ENCODE measurements at places on chromosomes 4 and X.

DNA sequence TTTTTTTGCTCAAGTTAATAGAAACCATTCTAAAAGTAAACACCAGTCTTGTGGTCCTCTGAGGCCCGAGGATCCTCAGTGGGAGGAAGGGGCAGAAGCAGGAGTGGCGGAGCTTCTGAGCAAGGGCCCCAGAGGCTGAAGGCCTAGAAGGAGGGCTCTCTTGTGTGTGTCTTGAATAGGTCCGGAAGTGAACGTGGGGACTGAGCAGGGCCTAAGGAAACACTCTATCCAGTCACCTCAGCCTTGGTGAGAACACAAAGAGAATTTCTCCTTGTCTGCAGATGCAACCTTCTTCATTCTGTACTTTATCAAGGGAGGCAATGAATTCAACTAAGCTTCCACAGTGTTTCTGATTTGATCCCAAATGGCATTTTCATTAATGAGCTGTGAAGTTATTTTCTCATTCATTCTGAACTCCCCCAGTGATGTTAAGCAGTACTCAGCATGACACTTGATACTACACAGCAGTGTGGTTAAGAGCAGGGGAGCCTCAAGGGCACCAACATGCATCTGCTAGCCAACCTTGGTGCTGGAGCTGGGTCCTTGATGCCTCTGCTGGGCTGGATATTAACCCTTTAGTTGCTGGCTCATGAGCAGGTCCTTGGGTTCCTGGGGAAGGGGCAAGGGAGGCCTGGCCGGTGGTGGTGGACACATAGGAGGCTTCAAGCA is 64.7 kb downstream of the RBM47 start:
- no peak for DNase-seq

DNA sequence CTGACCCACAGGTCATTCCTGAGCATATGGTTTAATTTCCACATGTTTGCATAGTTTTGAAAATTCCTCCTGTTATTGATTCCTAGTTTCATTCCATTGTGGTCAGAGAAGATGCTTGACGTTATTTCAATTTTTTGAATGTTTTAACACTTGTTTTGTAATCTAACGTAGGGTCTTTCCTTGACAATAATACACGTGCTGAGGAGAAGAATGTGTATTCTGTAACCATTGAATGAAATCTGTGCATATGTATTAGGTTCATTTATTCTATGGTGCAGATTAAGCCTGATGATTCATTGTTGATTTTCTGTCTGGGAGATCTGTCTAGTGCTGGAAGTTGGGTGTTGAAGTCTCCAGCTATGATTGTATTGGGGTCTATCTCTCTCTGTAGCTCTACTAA is 486.4 kb upstream of the RPS6KA3 start:
- DNase-seq, result no peak

- no peak for DNase-seq
Measured at GRCh38 chrX:133983974-133984845, 1.2 kb downstream of the GPC3 start.

GRCh38 chrX:53071604-53072417 is 10.4 kb upstream of the TSPYL2 start:
- no peak for DNase-seq

DNA sequence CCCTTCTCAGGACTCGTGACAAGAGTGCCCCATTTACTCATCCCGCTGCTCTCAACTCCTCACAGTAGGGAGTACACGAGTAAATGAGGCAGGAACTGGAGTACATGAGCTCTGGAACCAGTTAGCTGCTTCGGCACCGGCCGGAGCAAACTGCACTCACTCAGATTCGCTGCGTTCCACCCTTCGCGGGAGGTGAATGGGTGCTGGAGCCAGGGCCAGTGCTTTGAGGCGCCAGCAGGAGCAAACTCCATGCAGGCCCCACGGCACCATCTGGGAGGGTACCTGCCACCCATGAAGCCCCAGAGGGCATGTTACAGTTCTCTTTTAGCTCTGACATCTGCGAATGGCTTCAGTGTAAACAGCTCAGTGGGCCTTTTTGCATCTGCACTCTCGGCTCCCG is 315.5 kb upstream of the GK2 start:
- DNase-seq, result no peak

GRCh38 chrX:130347321-130347720 is 7.6 kb downstream of the SLC25A14 start:
- DNase-seq, result no peak

DNA sequence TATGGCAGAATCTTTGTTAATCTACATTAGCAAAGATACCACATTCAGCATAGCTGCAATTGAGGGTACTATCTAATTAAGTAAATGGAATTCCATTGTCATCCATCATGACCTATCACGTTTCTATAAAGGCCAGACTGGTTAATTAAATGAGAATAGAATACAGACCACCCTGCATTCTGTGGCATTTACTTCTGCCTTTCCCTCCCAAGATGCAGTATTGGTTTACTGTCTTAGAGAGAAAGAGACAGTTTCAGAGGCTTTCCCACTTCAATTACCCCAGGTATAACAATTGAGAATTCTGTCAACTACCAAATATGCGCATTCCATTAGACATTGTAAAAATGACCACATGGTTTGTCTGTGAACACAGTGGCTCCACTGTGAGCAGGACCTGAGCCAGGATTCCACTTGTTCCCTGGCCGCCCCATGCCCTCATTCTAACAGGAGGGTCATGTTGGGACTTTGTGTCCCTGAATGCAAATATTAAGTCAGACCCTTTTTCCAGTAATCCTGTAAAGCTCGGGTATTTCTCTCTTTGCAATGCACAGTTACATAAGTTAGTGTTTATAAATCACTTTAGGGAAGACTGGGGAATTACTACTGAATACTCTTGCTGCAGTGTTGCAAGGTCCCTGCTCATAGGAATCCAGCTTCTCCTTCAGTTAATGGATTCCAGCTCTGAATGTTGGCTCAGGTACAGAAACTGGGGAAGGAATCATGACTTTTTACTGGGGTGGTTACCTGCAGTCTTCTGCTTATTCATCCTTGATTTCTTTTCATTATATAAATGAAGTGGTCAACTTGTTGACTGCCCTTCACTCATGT is 261.0 kb downstream of the PDGFC start:
- peak; percentile 13 for DNase-seq

GRCh38 chrX:41923978-41924683 is 777 bp upstream of the CASK start:
- DNase-seq, result no peak

DNA sequence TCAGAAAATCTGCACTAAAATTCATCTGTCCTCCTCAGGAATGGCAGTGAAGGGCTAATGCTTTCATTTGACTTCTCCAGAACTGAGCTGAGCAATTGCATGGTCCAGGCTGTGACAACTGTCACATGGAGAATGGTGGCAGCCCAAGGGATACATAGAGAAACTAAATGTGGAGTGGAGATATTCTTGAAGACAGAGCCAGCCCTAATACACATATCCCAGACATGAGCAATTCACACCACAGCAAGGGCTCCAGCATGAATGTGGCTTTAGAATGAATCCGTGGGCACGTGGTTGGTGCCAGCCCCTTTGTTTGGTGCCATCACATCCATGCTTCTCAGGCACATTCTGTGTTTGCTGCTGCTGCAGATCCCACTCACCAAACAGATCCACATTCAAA is 121.6 kb upstream of the MXRA5 start:
- no peak for DNase-seq

DNA sequence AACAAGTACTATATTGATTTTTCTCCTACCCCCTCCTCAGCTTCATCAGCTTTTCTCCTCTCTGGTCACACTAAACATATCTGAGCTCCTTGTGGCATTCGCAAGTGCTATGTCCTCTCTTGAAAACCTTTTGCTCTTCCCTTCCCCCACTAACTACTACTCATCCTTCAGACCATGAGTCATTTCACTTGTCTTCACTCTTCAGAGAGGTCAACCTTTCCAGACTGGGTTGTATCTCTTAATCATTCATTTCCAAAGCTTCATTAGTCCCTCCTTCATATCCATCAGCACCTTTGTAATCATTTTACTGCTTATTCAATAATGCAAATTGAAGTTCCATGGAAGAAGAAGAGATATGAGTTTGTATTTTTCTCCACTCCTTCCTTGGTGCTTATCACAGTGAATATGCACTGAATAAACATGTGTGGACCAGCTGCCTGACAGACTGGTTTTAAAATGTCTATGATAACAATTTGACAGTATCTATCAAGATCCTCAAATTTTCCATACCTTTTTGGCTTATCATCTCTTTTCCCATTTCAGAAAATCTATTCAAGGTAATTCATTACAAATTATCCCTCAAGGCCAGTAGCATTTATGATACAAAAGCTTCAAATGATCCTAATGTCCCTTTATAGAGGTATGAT is 28.4 kb downstream of the DDX60L start:
- no peak for DNase-seq

DNA sequence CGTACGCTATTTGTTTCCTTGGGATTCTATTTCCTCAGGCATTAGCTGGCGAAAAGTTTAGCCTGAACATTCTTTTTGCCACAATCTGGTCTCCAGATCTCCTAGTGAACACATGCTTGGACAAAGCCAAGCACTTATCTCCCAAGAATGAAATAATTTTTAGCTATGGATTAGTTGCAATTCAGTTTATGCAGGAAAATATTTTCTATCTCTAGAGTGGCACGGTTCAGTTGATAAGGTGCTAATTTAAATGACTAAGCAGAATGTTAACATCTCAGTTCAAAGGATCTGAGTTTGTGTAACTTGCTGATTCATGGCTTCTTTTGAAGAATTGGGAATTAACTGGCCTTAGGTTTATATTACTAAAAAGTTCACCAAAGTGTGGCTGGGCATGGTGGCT is 58.1 kb upstream of the JADE1 start:
- DNase-seq, result peak; percentile 15

GRCh38 chr4:6206771-6207290 is 6.5 kb upstream of the JAKMIP1 start:
- no peak for DNase-seq

DNA sequence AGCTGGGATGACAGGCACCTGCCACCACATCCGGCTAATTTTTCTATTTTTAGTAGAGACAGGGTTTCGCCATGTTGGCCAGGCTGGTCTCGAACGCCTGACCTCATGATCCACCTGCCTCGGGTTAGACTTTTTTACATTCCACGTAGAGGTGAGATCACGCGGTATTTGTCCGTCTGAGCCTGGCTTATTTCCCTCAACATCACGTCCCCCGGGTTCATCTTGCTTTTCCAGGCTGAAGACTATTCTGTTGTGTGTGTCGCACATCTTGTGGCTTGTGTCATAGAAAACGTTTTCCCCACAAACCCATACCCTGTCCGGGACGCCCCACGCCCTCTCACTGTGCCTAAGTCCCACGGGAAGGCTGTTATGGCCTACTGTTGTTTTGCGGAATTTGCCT is 185.3 kb downstream of the CRLF2 start:
- no peak for DNase-seq

- no peak for DNase-seq
Measured at GRCh38 chrX:49878128-49878833, 1.0 kb upstream of the USP27X start.

GRCh38 chr4:91283726-91284230 is 1020.0 kb upstream of the GRID2 start:
- DNase-seq, result no peak

DNA sequence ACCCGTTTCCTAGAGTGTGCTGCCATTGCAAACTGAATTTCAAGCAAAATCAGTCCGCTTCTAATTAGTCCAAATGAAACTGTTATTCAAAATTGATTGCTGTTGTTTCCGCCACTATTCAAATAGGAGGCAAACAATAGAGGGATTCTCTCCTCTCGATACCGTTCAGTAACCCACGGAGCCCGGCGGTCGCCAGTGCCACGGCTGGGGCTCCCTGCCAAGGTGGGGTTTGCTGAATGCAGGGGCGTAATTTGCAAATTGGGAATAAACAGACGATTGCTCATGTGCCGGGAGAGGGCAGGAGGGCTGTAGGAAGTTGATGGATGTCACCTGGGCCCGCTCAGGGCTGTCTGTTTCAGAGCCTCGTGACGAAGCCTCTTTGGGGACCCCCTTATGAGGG is 8.8 kb downstream of the ADRA2C start:
- DNase-seq, result no peak

DNA sequence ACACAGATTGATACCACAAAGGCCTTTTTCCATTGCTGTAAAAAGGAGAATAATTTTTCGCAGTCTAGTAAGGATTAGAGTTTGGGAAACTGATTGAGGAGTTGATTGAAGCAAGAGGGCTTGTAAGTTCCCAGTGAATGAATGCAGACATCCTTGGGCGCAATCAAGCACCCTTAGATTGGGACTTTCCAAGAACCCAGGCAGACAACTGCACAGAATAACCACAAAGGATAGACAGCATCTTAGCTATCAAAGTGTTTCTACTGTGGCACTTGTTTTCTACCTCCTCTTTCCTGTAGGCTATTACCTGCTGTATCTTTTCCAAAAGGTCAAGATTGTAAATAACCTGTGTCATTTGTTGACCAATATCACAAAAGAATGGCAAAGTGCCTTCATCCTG is 2.6 kb downstream of the COX18 start:
- no peak for DNase-seq

GRCh38 chrX:40871385-40872082 is 136.2 kb upstream of the MED14 start:
- DNase-seq, result no peak

- no peak for DNase-seq
Measured at GRCh38 chrX:26778320-26778888, 562.4 kb downstream of the MAGEB5 start.

DNA sequence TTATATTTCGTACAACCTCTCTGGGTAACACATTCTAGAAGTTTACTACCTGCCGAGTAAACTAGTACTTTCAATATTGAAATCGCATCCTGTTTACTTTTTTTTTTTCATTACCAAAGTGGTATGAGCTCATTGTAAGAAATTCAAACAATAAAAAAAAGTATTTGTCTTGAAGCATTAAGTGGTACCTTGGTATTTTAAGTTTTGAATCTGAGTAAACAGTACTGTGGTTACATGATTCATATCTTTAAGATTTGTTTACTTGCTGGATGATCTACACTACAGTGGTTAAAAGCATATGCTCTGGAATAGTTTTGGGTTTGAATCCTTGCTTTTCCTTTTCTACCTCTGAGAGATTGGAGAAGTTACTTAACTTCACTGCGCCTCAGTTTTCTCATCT is 3.8 kb upstream of the MMGT1 start:
- no peak for DNase-seq

DNA sequence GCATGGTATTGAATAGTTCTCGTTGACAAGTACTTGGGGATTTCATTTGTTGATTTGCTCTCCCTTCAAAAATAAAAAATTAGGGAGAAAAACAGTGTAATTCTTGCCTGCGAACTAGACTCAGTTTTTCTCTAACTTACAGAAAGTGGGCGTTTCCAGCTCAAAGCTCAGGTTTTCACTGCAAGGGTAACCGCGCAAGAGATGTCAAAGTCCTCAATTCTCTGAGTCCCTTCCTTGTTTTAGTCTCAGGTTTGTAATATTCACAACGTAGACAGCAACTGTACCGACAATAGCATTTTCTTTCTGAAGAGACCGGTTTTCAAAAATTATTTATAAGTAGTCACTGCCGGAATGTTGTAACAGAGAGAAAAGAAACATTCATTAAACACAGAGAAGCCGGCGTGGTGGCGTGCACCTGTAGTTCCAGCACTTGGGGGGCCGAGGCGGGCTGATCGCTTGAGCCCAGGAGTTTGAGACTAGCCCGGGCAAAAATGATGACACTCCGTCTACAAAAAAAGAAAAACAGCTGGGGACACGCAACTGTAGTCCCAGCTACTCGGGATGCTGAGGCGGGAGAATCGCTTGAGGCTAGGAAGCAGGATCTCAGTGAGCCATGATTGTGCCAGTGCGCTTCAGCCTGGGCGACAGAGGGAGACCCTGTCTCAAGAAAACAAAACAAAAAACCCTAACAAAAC is 774 bp downstream of the ZCCHC4 start:
- DNase-seq, result no peak

- no peak for DNase-seq
Measured at GRCh38 chrX:16671005-16671404, 21.0 kb downstream of the S100G start.

- no peak for DNase-seq
Measured at GRCh38 chr4:121801715-121802075, 572 bp downstream of the EXOSC9 start.
